ENCODE measurements at places on chromosomes 7 and 10.
A peak's percentile ranks its signal among the peaks of the same experiment; 100 is the strongest.

- no peak for DNase-seq
These were observed 4.1 kb upstream of the MMD2 start for GRCh38 chr7:4962872-4963775.

- no peak for DNase-seq
These were observed 158.4 kb downstream of the PARD3 start for GRCh38 chr10:34656661-34657060.

DNA sequence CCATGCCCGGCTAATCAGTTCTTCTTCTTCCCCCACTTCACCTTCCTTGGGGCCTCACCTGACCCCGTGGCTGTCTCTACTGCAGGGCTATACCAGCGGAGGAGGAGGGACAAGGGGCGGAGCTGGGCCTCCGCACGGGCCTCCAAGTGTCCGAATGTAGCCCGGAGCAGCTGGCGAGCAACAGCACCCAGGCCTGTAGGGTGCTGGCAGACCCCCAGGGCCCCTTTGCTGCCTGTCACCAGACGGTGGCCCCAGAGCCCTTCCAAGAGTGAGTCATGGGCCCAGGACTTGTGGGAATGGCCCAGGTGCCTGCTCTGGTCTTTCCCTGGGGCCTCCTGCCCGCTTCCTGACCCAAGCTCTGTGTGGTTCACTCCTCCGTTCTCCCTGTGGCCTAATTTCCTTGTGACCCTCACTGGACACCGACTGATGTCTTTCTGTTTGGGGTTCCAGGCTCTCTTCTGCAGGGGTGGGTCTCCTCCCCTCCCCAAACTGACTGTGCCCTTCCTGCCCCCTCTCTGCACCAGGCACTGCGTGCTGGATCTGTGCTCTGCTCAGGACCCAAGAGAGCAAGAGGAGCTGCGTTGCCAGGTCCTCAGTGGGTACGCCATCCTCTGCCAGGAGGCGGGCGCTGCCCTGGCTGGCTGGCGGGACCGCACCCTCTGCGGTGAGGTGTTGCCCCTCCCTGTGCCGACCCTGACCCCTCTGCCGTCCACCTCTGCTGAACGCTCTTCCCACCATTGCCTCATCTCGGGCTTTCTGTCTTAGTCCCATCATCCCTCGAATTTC is 35.2 kb downstream of the EPHB4 start:
- DNase-seq = no peak

DNA sequence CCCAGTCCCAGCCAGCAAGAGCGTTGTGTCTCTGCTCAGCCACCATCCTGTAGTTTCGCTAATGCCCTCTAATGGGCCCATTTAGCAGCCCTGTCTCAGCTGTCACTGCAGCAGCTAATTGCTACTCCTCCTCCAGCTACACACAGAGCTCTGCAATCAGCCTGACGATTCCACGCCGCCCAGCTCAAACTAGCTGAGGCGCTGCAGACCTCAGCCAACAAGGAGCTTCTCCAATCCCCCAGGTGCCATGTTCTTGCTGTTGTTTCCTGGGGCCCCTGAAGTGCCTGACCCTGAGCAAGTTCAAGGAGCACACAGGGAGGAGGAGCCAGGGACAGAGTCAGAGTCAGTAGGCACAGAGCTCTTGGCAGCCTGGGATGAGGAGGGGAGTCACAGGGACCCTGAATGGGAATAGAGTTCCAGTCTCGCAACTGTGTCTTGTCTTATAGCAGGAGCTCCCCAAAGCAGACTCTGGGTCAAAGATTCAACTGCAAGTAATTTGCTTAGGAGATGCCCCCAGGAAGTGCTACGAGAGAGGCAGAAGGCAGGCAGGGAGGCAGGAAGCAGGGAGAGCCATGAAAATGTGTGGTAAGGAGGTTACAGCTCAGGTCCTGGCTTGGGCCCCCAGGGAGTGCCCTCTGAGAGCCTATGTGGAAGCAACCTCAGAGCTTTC is 135.8 kb upstream of the UNC5B start:
- no peak for DNase-seq

DNA sequence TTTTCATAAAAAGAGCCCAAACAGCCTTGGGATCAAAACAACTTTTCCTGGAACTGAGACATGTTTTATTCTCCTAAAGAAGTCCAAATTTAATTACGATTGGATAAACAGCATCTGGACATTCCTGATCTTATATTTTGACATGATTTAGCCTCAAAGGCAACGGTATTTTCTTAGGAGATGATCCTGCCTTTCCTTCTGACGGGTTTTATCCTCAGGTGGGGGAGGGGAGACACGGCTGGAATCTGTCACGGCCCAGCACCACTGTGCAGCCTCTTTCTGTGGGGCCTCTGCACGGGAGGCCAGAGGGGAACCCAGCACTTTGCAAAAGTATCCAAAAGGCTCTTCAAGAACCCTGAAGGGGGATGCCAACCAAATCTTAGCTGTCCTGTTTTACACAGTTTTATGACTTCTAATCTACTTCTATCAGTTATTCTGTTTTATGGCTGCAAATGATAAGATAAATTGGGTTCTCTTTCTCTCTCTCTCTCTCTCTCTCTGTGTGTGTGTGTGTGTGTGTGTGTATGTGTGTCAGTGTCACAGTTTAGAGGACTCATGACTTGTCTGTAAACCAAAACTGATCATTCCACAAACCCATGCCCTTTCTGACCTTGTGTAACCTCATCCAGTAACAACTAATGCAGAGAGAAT is 321.1 kb upstream of the NPVF start:
- DNase-seq = no peak

DNA sequence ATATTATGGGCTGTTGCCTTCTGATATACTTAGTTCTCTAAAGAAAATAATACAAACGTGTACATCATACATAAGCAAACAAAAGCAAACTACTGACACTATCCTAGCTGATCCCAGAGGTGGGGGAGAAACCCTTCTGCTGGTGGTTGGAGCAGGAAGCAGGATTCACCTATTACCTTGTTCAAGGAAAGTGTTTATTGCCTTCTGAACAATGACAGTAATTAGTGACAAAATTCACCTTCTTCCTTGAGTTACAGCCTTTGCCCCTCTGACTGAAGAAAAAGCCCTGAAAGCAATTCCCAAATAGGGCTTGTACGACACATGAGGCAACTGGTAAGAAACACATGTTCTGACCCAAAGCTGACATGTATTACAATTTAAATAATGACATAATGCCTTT is 118.8 kb upstream of the AKR1E2 start:
- DNase-seq = no peak

- no peak for DNase-seq
These were observed 52.1 kb downstream of the HDAC9 start for GRCh38 chr7:18547509-18548187.

- no peak for DNase-seq
These were observed 634 bp upstream of the HOXA7 start for GRCh38 chr7:27156916-27157701.

DNA sequence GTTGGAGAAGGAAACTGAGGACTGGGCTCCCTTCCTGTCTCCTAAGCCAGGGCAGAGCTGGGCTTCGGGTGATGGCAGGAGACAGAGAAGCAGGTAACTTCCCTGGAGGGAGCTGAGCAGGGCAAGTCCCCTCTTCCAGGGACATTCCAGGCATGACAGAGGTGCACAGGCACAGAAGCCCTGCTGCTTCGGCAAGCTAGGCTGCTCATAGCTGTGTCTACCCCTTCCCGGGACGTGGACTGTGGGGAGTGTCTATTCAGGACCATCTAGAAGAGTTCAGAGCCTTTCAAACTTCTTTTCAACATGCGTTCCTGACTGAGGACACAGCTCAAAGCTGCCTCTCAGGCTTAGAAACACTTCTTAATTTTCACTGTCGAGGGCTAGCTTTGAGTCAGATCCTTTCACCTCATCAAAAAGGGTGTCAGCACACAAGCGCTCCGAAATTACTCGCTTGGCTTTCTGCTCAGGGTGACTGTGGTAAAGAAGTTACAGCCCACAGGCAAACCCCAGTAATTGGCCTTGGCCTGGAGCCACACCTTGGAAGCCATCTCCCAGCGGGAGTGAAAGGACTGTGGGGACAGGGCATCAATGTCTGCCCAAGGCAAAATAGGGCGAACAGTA is 63.7 kb upstream of the STEAP1B start:
- DNase-seq = no peak

- no peak for DNase-seq
These were observed 41.0 kb upstream of the C10orf120 start for GRCh38 chr10:122740640-122741039.

DNA sequence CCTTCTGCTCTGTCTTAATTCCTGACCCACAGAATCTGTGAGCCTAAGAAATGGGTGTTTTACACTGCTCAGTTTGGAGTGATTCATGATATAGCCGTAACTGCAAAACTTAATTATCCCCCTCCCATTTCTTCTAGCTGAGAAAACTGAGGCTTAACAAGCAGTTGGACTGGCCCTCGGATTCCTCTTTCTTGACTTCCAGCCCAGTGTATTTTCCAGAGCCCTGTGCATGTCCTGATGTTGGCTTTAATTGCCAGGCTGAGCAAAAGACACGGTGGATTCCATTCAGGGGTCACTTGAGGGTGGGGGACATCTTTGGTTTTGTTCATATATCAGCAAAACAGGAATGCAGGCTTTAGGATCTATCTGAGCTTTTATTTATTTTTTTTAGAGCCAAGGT is 489.8 kb downstream of the TYW1 start:
- no peak for DNase-seq

GRCh38 chr10:13717936-13718772 is 131.4 kb downstream of the PRPF18 start:
- DNase-seq = no peak

DNA sequence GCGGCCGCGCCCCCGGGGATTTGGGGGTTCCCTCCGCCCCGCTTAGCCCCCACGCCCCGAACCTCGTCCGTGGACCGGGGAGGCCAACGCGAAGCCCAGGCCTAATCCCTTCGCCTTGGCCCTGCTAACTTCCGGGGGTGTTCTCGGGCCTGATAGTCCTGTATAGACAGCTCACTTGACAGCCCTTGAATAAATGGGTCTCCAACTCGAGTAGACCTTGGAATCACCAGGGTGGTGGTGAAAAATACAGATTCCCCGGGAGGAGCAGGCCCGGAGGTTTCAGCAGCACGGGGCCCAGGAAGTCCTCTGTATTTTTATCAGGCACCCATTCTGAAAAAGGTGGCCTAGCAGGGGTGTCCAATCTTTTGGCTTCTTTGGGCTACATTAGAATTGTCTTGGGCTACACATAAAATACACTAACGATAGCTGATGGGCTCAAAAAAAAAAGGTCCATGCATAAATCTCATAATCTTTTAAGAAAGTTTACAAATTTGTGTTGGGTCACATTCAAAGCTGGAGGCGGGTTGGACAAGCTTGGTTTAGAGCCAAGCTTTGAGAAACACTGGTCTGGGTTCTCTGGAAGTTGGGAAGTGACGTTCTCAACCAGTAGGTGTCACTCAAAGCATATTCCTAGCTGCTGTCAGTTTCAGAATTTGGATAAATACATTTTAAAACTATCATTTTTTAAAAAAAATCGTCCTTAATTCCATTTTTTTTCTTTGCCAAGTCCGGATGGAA is 221.7 kb downstream of the PHTF2 start:
- DNase-seq = peak; percentile 13

DNA sequence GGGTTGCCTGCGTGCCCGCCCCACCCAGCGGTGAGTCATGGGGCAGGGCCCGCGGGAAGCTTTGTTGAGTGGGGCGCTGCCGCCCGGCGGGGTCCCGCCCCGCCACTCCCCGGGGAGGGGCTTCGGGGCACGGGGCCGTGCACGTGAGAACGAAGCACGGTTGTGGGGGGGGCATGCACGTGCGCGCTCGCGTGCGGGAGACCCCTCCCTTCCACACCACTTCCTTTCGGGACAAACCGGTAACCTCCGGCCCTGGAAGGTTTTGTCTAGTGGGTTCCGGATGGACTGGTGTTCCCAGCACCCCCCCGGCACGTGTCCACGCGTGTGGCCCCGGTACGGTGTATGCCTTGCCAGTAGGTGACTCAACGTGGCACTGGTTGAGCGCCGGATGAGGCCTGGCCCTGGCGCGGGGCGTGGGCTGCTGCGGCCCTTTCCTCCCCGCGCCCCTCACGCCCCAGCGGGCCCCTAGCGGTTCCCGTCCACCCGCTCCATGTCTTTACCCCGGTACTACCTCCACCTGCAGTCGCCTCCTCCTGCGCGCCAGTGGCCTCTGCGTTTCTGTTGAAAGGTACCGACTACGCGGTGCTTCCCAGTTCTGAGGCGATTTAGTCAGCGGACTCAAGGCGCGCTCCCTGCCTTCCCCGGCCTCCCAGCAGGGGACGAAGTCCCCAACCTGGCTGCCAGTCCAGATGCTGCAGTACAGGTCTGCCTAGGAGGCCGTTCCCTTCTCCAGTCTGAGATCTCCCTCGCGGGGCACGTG is 3.1 kb downstream of the ADIRF start:
- peak; percentile 95 for DNase-seq

- no peak for DNase-seq
These were observed 14.5 kb upstream of the ZNF273 start for GRCh38 chr7:64888561-64888900.

DNA sequence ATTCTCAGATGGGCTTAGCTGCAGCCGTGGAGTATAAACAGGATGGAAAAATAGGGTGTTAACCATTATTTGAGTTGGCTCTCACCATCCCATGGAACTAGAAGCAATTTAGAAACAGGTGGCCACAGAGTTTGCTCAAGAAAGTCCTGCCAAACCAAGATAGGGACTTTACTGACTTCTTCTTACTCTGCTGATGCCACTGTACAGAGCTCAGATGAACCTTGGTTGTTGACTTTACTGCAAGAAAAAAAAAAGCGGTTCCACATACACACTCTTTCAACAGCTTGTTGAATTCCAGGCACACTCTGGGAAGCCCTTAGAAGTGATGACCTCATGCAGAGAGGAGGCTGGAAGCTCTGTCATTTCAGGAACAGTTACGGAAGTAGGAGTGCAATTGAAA is 753.4 kb downstream of the NRG3 start:
- no peak for DNase-seq

- DNase-seq = no peak
These were observed 495 bp downstream of the EIF3B start for GRCh38 chr7:2354939-2355704.

- no peak for DNase-seq
These were observed 59.5 kb downstream of the GRB10 start for GRCh38 chr7:50723173-50723572.

DNA sequence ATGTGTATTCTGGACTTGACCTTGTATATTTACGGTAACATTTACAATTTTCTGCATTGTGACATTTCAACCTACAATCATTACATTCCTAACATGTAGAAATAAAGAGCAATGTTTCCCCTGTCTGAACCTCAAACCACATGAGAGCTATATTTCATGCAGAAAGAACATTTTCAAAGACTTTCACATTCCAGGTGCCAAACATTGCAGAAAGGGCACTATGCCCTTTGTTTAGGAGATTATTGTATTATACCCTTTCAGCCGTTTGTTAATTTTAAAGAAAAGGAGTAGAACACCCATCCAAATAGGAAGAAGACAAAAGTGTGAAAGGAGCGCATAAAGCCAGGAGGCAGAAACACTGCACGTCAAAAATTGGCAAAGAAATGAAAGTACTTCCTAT is 260.4 kb downstream of the RELN start:
- no peak for DNase-seq

GRCh38 chr7:75979759-75980429 is 14.5 kb downstream of the TMEM120A start:
- no peak for DNase-seq

DNA sequence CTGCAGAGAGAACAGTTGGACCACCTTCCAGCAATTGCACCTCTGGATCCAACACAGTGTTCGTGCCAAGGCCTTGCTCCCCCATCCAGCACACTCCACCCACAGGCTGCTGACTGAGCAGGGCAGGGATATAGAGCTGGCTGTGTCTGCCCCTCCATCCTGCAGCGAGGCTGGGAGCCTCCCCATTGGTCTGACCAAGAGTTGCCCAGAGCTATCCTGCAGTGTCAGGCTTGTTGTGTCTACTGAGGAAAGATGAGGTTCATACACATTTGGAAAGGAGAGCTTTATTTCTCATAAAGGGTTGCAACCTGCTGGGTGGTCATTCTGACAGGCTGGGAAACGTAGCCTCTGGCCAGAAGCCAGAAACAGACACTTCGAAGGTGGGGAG is 27.1 kb downstream of the PRF1 start:
- no peak for DNase-seq
